ENCODE measurements at places on chromosomes 7 and 10.
A peak's percentile ranks its signal among the peaks of the same experiment; 100 is the strongest.

- DNase-seq: no peak
Observed at GRCh38 chr7:9822458-9823290, 1151.0 kb upstream of the PHF14 start.

- DNase-seq: no peak
Observed at GRCh38 chr7:144529269-144529926, 125.9 kb upstream of the NOBOX start.

GRCh38 chr10:52443419-52444388, 129.6 kb downstream of the DKK1 start:
- no peak for DNase-seq

GRCh38 chr7:44258423-44258760, 57.6 kb downstream of the YKT6 start:
- no peak for DNase-seq

DNA sequence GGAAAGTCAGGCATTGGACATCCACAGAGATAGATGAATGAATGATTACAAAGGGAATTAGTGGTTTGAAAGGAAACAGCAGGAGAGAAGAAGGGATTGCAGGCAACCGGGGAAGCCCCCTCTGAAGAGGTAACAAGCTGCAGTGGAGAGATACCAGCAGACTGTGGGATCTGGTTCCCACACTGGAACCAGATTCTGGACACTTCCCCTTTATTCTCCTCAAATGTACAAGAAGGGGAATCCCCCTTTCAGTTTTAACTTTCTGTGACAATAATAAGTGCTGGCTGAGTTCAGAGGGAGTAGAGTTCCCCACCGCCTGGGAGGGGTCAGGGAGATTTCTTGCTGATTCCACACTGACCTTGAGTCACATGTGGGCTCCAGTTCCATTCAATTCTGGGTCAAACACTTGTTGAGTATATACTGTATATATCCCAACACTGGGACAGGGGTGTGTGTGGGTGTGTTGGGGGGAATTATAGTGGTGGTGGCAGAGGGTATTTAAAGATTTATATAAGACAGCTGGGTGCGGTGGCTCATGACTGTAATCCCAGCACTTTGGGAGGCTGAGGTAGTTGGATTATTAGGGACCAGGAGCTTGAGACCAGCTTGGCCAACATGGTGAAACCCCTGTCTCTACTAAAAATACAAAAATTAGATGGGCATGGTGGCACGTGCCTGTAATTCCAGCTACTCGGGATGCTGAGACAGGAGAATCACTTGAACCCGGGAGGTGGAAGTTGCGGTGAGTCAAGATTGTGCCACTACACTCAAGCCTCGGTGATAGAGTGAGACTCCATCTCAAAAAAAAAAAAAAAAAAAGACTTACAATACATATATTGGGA, 16.5 kb upstream of the DDIT4 start:
- no peak for DNase-seq

GRCh38 chr10:84088626-84089025, 50.7 kb upstream of the GHITM start:
- DNase-seq: no peak

- DNase-seq: no peak
Observed at GRCh38 chr7:33726582-33726981, 178.8 kb upstream of the BMPER start.

GRCh38 chr10:116324951-116325635, 845 bp downstream of the CCDC172 start:
- no peak for DNase-seq

- DNase-seq: no peak
Observed at GRCh38 chr10:104527013-104527412, 114.1 kb upstream of the SORCS3 start.

DNA sequence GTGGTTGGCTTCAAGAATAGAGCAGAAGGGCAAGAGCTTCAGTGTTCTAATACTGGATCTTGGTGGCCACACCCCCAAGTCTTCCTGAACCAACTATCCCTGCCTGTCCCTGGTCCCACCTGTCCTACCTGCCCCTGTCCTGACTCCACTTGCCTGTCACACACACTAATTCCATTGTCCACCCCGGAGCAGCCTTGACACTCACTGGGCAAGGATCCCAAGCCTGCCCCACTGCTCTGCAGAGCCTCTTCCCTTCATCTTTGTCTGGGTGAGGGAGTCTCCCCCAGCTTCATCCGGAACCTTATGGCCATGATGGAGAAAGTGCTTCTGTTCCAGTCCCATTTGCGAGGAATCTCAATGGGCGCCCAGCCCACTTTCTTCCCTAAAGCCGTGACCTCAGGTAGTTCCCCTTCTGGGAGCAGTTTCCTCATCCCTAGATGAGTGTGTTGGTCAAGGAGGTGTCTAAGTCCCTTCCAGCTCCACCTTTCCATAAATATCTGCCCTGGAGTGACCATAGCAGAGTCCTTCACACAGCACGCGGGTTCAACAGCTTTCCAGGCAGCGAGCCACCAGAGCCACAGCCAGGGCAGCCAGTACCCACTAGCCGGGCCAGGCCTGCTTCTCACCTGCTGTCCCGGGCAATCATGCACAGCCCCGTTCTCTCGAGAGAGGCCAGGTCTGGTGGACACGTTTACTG, 61.5 kb downstream of the VIPR2 start:
- DNase-seq: peak; percentile 15

DNA sequence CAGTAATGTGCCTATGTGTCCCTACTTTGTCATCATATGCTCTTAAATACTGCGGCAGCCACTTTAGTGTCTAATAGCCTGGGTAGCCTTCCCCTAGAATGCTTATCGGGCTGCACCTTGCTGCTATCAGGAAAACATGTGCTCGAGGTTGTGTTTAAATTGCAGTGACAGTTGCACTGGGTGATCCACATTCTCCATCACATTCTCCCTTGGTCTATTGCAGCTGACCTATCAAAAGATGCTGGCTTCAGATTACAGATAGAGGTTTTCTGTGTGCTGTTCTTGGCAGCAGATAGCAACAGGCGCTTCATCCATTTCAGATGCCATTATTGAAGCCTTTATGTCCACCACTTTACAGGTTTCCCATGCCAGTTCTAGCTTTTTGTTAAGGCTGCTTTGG, 130.1 kb upstream of the MDFIC start:
- no peak for DNase-seq

DNA sequence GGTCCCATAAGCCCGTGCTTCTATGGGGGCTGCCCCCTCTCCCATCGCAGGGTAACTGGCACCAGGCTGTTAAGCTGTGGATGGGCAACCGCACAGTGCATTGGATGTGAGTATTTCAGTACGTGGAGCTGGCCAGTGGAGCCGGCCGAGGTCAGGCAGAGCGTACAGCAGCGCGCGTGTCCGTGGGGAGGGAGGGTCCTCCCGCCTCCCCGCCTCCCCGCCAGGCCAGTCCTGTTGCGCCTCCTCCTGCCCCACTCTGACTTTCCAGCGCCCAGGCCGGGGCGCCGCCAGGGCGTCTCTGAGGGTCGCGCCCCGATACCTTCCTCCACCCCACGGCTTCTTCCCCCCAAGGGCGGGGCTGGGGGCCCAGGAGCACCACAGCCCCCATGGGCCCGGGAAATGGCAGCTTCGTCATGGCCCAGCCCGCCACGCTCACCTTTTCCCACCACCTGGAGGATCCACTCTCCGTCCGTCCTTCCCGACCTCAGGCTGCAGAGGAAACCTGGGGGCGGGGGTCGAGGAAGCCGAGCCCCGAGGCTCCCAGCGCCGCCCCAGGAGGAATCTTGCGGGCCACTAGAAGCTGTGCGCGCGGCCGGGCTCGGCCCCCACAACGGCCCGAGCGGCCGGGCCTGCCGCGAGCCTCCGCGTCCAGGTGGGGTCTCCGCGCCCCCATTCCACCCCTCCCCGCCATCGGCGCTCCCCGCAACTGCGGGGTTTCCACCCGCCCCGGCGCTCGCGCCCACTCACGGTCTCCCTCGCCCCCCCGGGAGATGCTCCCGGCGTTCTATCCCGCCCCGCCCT, 831 bp upstream of the PFKP start:
- no peak for DNase-seq

DNA sequence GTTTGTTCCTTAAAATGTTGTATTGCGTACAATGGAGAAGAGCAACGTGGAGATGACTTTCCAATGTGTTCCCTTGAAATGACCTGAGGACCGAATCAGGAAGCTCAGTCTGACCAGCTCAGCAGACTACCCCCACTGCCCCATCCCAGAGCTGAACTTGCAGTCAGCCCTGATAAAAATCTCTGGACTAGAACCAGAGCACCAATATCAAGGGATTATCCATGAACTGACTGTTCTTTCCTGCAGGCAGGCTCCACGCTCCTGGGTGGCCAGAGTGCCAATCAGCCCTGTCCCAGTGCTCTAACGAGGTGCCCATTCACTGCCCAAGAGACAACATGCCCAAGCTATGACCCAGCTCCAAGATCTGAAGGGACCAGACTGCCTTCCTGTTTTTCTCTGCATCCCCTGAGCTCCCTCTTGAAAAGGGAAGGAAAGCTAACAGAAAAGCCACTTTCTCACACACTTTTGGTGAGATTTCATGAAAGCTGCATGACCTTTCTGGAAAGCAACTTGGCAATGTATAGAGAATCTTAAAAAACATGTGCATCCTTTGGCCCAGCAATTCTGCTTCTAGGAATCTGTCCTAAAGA, 130.2 kb downstream of the KCNMA1 start:
- DNase-seq: no peak

DNA sequence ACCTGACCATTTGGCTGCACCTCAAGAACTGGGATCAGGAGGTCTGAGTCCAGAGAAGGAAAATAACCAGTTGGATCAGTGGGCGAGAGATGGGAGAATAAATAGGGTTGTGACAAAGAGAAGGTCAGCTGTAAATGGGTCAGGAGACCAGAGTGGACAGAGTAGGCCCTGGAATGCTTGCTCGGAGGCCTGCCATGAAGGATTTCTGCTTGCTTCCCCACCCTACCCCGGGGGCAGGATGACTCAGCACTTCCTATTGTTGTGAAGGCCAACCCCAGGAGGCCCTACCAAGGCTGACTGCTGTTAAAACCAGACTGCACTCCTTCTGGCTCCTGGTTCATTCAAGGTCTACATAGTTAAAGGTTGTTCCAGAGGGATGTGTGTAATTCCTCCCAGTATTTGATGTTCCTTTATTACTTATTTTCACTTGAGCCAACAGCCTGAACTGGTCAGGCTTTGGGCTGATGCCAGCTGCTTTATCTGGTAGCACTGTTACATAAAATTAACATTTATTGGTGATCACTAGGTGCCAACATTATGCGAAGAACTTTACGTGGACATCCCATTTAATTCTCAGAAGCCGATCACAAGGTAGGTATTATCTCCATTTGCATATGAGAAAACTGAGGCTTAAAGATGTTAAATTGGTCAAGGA, 27.3 kb upstream of the IFRD1 start:
- peak; percentile 44 for DNase-seq

DNA sequence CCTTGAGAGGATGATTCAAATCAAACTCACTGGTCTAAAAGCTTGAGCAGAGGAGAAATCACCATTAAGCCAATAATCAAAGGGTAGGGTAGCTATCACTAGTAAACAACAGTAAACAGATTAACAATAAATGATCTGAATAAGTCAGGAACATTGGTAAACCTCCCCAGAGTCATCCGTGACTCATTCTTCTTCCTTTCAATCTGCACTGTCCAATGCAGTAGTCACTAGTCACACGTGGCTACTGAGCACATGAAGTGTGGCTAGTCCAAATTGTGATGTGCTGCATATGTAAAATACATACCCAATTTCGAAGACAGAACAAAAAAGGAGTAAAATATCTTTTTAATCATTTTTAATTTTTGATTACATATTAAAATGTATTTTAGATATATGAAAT, 64.0 kb downstream of the ERCC6 start:
- no peak for DNase-seq

DNA sequence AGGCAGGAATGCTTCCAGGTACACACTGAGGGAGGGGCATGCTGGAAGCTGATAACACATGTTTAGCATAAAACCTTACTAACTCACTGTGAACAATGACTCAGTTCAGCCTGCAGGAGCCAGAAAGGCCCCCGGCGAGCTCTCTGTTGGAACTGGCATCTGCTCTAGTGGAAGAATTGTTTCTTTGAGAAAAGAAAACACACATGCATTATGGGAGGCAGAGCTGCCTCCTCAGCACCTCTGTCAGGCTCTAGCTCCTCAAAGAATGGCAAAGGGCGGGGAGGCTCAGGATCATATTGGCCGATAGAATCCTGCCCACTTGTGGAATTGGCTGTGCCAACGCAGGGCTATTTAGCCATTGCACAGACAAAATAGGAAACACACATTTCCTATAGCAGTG, 338.3 kb downstream of the CXCL12 start:
- no peak for DNase-seq

DNA sequence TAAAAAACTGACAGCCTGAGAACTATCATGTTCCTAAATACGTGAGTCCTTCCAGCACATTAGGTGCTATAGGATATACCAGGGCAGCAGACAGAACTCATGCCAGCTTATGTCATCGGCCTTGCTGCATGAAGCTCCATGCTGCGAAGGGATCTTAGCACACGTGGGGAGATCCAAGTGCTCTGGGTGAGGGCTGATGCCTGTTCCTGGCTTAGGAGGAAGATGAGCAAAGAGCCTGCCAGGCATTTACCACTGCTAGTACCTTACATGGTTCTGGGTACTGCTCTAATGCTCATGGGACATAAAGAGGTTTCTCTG, 43.2 kb downstream of the SVIL start:
- DNase-seq: no peak

DNA sequence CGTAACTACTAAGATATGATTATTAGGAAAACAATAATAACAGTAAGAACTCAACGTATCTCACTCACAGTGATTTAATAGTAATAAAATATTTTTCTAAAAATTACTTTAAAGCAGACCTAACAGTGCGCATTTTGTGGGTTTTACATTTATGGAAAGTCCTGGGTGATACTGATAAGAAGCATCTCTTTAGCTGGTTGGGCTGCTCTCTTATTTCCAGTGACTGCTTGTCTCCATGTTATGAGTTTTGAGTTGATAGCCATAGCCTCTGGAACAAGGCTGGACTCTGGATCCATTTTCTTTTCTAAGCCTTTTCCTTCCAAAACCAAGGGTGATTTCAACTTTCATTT, 29.5 kb upstream of the INHBA start:
- DNase-seq: no peak

GRCh38 chr7:16564909-16565426, 38.3 kb downstream of the LRRC72 start:
- DNase-seq: no peak

- no peak for DNase-seq
Observed at GRCh38 chr10:131784363-131785120, 116.3 kb upstream of the PPP2R2D start.

- DNase-seq: no peak
Observed at GRCh38 chr7:133207687-133208086, 45.2 kb upstream of the EXOC4 start.

DNA sequence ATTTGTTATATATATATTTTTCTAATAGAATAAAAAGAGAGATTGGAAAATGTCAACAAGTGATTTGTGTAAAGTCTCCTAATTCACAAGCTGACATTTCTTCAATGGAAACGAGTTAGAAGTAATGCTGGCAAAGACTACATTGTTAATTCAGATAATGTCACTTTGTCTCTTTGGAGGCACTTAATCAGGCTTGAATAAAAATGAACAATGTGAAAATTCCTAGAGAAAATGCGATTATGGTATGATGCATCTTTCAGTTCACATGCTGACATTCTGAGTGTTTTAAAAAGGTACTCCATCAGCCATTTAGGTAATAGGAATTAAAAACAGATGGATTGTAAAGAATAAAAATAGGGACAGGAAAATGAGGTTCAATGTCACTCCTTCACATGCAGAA, 100.1 kb downstream of the SLC13A1 start:
- DNase-seq: no peak
